LNCaP clone FGC (cell line): ENCODE measurements at places on chromosomes 6 and 20.

GRCh38 chr20:1338801-1339200 lies 9.9 kb upstream of the SDCBP2 start:
- DNase-seq = no peak

DNA sequence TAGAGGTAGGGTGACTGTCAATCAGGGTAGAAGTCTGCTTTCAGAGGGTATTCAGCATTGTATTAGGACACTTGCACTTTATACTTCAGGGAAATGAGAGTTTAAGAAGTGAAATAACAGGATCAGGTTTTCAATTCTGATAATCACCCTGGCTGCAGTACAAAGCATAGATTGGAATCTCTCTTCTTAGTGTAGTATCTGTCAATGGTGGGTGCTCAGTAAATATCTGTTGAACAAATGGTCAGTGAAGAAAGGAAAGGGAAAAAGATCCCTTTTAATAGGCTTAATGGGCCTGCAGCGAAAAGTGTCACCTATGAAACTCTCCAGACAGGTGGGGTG lies 18.7 kb downstream of the TUBB2B start:
- DNase-seq = no peak

DNA sequence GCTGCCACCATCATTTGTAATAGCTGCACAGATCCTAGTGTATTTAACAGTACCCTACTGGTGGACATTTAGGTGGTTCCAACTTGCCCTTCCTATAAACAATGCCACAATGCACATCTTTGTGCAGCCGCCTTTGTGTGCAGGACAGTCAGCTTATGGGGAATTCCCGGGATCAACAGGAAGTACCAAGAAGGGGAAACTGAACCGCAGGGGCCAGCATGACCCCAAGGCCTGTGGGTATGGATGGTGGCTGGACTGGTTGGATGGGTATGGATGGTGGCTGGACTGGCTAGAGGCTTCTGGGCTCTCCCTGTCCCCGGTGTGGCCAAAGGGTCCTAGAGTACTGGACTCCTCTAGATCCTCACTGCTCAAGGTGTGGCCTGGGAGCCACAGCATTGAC lies 46.7 kb downstream of the CEBPB start:
- DNase-seq = no peak

DNA sequence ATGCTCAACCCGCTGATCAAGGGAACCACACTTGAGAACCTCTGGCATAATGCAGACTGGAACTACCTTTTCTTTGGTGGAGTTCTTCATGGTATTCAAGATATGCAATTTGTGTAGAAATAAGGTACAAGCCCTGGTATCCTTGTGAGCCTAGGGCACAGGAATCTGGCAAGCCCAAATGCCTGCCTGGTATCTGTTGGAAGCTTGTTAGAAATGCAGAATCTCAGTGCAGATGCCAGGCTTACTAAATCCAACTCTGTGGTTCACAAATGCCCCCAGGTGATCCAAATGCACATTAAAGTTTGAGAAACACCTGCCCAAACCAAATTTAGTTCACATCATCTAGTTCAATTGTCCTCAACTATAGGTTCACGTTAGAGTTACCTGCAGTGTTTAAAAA lies 159.8 kb upstream of the LAMP5 start:
- no peak for DNase-seq

DNA sequence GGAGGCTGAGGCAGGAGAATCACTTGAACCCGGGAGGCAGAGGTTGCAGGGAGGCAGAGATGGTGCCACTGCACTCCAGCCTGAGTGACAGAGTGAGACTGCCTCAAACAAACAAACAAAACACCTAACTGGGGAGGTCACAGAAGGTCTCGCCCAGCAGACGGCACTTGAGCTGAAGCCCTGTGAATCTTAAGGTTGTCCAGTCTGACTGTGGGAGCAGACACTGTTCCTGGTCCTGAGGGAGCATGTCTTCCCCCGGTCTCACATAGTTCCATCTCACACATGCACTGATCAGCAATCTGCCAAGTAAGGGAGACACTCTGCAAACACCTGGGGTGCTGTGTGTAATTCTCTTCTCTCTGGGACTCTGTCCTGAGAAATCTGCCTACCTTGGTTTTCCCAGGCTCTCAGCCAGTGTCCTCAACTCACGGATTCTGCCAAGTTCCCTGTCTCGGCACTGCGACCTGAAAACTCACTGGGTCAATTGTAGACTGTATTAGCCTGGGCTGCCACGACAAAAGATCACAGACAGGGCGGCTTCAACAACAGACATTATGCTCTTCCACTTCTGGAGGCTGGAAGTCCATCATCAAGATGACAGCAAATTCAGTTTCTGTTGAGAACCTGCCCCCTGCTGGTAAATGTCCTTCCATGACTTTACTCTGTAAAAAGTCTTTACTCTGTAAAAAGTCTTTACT lies 94.3 kb downstream of the JPH2 start:
- peak; percentile 64 for DNase-seq

GRCh38 chr20:63025534-63026331 lies 19.0 kb upstream of the BHLHE23 start:
- DNase-seq = no peak

- no peak for DNase-seq
Measured at GRCh38 chr6:149246691-149247384, 70.7 kb upstream of the TAB2 start.

DNA sequence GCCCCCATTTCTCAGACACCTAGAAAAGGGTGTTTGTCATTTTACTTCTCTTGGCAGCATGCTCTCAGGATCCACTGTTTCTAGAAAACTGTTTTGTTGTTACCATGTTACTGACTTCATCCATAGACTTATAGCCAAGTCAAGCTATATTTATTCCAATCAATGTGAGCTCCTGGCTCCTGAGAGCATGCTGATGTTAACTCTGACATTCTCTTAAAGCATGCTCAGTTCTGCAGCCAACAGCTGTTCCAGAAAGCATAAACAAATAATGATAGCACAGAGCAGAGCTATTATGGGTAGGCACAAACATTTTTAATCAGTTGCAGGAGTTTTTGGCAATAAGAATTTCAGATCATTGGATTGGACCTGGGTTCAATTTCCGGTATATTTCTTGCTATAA lies 92.4 kb upstream of the CEP85L start:
- no peak for DNase-seq

- DNase-seq = peak; percentile 15
Measured at GRCh38 chr6:106572875-106573585, 56.3 kb downstream of the RTN4IP1 start.

- DNase-seq = no peak
Measured at GRCh38 chr6:31186052-31186734, 15.7 kb upstream of the POU5F1 start.

- DNase-seq = no peak
Measured at GRCh38 chr20:63124782-63125580, 91.0 kb downstream of the YTHDF1 start.

DNA sequence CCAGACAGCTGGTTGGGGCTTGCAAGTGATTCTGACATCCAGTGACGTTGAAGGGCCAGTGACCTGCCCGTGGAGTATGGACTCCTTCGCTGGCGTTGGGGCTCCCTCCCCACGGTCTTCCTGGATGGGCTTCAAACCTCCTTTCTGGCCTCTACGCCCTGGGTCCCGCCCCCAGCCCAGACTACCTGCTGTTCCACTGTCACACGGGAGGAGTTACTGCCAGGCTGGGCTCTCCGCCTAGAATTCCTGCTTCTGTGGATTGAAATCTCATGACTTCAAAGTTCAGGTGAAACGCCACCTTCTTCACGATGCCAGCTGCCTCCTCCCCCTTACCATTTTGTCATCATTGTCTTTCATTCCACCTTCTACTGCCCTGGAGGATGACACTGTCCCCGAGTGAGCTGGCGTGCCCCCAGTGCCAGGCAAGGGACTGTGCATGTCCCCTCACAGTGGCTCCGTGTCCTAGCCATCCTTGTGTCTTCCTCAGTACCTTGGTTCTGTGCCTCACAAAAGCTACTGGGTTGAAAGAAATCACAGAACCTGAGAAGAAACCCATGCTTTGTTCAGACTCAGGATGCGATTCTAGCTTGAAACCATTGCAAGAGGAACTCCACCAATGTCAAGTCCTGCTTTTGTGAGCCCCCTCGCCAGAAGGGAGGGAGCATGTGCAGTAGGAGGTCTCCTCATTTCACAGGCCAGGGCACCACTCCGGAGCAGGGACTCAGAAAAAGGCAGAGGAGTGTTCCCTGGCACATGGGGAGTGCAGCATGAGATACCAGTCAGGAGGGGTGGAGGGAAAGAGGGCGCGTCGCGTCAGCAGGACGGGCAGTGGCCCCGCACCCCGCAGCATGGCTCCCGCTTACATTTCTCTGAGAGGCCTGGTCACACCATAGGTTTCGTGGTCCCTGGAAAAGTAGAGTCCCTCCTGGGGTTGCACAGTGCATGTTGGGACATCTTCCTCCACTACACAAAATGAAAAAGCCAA lies 11.0 kb upstream of the IRF4 start:
- no peak for DNase-seq

- peak; percentile 27 for DNase-seq
Measured at GRCh38 chr6:131854803-131855202, 47.0 kb downstream of the ENPP1 start.

DNA sequence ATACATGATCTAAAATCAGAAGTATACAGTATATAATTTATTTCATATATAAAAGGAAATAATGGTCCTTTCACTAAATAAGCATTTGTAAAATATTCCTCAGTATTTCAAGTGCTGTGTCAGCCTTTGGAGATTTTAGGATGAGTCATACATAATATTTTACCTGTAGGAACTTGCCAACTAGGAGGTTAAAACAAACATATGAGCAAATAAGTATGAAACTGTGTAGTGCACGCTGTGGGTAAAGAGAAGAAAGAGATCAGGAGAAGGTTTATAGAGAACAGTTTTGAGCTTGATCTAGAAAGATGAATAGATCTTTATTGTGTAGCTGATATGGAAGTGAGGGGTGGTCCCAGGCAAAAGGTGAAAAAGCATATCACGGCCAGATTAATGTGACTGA lies 169.9 kb upstream of the RNF217 start:
- DNase-seq = peak; percentile 38

DNA sequence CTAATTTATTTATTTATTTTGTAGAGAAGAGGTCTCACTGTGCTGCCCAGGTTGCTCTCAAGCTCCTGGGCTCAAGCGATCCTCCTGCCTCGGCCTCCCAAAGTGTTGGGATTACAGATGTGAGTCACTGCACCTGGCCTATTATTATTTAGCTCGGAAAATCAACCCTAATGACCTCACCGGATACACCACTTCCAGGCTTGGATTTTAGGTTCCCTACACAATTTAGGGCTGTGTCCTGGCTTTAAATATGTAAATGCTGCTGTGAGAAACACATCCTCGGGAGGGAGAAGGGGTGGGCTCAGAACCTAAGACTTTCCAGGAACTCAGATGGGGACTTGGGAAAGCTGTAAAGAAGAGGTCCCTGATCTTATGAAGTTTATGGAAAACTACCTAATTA lies 51.0 kb upstream of the SLC32A1 start:
- DNase-seq = no peak

DNA sequence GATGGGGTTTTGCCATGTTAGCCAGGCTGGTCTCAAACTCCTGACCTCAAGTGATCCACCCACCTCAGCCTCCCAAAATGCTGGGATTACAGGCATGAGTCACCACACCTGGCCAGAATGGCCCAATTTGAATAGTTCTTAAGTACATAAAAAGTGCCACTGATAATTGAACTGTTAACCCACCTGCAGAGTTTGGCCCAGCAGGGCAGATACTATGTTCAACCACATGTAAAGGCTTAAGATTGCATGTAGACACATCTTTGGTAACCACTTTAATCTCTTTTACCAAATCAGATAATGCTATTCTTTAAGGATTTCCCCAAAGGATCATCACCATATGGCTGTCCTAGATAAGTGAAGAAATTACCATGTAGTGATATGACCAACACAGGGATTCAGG lies 21.3 kb upstream of the SGK1 start:
- DNase-seq = no peak

DNA sequence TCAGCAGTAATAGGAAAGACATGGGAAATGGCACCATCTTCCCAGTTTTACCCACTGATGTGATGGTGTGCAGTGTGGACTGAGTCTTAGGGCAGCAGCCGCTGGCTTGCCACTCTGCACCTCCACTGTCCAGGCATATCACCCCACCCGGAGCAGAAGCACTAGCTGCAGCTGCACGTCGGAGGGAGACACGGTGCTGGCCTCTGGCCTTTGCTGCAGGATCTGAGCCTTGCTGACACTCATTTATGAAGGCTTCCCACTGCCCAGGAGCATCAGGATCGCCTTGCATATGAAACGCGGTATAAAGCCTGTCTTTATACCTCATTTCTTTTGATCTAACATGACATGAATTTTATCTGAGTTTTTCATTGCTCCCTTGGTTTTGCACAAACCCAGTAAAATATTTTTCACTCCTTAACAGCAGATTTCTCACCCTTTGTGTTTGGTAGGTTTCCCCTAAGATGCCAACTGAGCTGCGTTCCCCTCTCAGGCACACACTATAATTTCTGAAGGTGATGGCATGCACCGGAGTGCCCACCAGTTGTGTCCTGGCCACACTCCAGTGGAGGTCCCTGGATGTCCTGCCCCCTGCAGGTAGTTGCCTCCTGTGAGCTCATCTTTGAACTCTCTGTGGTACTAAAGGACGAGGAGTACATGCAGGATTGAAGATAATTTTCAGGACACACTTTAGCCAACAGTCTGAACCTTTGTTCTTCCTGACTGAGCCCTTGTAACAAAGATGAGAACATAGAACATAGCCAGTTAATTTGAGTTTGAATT lies 9.0 kb upstream of the EXOC2 start:
- no peak for DNase-seq

DNA sequence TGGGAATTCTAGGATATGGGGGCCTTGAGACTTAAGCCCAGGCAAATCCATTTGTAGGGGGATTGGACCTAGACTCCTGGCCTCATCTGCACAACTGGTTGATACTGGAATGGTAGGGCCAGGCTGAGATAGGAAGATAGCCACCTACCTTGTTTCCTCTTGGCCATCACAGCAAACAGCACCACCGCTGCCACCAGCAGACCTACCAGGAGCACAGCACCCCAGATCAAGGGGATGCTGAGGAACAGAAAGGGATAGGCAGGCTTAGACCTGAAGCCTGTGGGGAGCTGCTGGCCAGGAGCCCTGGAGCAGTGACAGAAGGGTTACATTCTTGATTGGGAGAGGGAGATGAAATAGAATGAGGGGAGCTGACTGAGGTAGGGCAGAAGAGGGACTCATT lies 3.5 kb downstream of the TREML1 start:
- DNase-seq = no peak

- DNase-seq = no peak
Measured at GRCh38 chr20:57160985-57161384, 105.5 kb downstream of the BMP7 start.

GRCh38 chr6:115583290-115583689 lies 477.4 kb downstream of the FRK start:
- no peak for DNase-seq

DNA sequence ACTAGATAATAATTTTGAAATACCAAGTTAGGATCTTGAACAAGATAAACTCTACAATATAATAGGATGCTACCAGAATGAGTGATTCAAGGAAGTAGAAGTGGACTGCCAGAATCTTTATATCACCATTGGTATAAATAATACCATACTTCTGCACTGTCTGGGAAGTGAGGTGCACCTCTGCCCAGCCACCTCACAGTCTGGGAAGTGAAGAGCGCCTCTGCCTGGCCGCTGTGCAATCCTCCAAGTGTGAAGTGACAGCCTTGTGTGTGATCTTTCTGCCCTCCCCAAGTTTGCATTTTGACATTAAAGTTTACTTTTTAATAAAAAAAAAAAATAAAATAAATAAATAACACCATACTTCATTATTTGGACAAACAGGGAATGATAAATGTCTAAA lies 18.8 kb downstream of the LATS1 start:
- DNase-seq = no peak
